Metanephros (tissue), 2 donors: ENCODE measurements at places on chromosomes 3 and 15. TPM values are rescaled to one million over a fixed set of nuclear protein-coding genes. Genes with fewer than 3 reads are reported as not detected.

Gene FILIP1L
- total RNA-seq: 16.6 TPM

Gene PLCB2
- 14.3 TPM for total RNA-seq

Gene SLC30A4
- 9.6 TPM for total RNA-seq

Gene PSTPIP1
- total RNA-seq: 14.6 TPM

Gene RCCD1
- 11.0 TPM for total RNA-seq

Gene MON1A
- total RNA-seq: 8.7 TPM

Gene EFL1
- total RNA-seq: 17.5 TPM

Gene ISLR
- 70.4 TPM for total RNA-seq

Gene PRC1
- 63.2 TPM for total RNA-seq

Gene ATP13A4
- 2.9 TPM for total RNA-seq

Gene IL5RA
- total RNA-seq: 0.88 TPM

Gene XYLB
- 14.3 TPM for total RNA-seq

Gene TGM5
- total RNA-seq: not detected

Gene ALPK3
- total RNA-seq: 20.2 TPM

Gene GUCA1C
- not detected for total RNA-seq

Gene CHRNA7
- total RNA-seq: 5.0 TPM

Gene SNX22
- 1.7 TPM for total RNA-seq

Gene PHC3
- total RNA-seq: 70.4 TPM

Gene ETV5
- total RNA-seq: 24.5 TPM

Gene TLR9
- total RNA-seq: not detected

Gene TMIE
- total RNA-seq: 0.64 TPM

Gene SAXO2
- total RNA-seq: 2.5 TPM

Gene ALDH1L1
- total RNA-seq: 32.5 TPM

Gene KNG1
- total RNA-seq: 116 TPM

Gene PROS1
- 27.5 TPM for total RNA-seq

Gene CASR
- total RNA-seq: 24.4 TPM

Gene MME
- total RNA-seq: 160 TPM

Gene TMCO5A
- not detected for total RNA-seq

Gene ARGFX
- total RNA-seq: not detected
